Stimulated activated CD4-positive, alpha-beta T cell treated with anti-CD3 and anti-CD28 coated beads, Interleukin-12 subunit alpha, Interleukin-12 subunit beta, amount 100 ng/mL, for 48 hours (primary cell): ENCODE measurements at places on chromosomes 1 and 21.
A peak's percentile ranks its signal among the peaks of the same experiment; 100 is the strongest.

GRCh38 chr1:228459091-228459993, 27.8 kb upstream of the RNF187 start:
- DNase-seq: peak; percentile 45

DNA sequence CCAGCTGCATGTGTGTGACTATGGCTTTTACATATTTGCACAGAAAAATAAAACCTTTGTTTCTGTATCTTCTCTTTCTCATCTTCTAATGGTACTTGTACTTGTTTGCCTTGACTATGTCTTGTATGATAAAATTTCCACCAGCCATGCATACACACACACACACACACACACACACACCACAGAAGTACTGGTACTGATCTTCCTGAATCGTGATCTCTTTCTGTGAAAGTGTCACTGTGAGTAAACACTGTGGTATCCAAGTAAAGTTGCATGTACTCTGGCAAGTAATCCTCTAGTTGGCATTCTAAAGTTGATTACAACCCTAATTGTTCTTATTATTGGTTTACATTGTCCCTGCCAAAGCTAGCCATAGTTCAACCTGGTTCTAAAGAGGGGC, 176.7 kb downstream of the CRB1 start:
- no peak for DNase-seq

DNA sequence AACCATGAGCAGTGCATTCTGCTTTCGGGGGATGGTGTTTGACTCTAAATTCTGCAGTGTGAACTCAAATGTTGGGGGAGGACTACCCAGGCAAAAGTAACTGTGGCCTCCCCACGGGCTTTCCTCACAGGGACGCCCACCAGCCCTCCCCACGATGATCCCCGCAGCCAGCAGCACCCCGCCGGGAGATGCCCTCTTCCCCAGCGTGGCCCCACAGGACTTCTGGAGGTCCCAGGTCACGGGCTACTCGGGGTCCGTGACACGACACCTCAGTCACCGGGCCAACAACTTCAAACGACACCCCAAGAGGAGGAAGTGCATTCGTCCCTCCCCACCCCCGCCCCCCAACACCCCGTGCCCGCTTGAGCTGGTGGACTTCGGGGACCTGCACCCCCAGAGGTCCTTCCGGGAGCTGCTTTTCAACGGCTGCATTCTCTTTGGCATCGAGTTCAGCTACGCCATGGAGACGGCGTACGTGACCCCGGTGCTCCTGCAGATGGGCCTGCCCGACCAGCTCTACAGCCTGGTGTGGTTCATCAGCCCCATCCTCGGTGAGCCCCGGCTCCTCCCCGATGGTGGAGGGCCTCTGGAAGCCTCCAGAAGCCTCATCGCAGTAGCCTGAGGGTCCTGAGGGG, 6.4 kb downstream of the SLC45A1 start:
- DNase-seq: no peak

DNA sequence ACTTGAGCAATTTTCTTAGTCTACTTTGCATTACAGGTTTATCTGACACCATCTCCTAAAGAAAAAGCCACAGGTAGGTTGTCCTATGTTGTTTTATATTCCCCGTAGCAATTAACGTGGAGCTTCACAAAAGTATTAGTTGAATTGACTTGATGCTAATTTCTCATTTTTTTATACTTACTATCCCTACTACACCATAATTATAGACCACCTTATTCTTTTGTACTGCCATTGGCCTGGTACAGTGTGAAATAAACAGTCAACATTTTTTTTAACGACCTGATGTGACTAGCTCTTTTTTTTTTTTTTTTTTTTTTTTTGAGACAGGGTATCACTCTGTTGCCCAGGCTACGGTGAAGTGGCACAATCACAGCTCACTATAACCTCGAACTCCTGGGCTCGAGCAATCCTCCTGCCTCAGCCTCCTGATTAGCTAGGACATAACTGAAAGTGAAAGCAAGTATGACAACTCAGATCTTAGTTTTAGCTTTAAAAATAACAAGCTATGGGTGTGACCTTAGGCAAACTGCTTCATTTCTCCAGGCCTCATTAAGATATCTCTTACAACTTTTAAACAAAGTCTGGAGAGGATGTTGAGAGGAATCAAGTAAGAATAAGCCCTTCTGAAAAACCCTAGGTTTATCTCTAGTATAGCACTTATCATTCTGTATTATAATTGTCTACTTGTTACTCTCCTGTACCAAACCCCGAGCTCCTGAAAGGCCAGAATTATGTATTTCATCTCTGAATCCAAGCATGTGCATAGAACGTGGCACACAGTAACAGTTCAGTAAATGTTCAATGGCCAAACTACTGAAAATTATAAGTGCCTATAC, 49.5 kb downstream of the LUZP1 start:
- no peak for DNase-seq

GRCh38 chr1:83794384-83794783, 204.5 kb downstream of the TTLL7 start:
- DNase-seq: no peak

- DNase-seq: no peak
Measured at GRCh38 chr1:100769906-100770646, 50.5 kb downstream of the VCAM1 start.

- no peak for DNase-seq
Measured at GRCh38 chr1:27036718-27037117, 24.1 kb upstream of the TENT5B start.

DNA sequence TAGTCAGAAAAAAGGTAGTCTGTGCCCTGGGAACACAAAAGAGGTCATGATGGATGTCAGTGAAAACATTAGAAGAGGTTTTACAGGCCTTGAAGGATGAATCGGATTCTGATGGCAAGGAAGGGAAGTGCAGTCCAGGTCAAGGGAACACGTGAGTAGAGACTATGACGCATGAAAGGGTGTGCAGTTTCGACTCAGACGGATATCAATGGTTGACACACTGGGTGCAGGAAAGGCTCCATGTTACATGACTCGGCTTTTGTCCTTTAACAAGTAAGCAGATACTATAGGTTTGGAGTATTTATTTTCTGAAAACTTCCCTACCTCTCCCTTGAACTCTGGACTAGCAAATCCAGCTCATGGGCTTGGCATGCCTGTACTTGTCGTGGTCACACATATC, 55.3 kb downstream of the SEC16B start:
- no peak for DNase-seq

- DNase-seq: no peak
Measured at GRCh38 chr1:200038981-200039848, 11.7 kb downstream of the NR5A2 start.

GRCh38 chr1:202235856-202236837, 42.5 kb downstream of the LGR6 start:
- DNase-seq: peak; percentile 67

DNA sequence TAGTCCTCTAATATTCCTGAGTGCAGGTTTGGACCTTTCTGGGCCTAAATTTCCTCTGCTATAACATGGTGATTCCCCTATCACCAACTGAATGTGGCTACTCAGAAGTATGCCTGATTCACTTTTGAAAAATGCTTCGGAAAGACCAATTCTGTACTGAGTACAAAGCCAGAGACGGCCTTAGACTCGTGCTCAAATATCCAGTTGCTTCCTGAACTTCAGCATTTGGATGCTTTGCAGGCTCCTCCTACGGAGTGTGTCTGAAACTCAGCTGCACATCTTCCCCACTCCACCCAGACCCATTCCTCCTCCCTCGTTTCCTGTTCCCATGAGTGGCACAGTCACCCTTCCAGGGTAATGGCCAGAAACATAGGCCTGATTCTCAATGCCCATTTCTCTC, 98.4 kb upstream of the GADD45A start:
- DNase-seq: no peak

GRCh38 chr1:42807056-42807668, 9.8 kb upstream of the ERMAP start:
- DNase-seq: no peak

DNA sequence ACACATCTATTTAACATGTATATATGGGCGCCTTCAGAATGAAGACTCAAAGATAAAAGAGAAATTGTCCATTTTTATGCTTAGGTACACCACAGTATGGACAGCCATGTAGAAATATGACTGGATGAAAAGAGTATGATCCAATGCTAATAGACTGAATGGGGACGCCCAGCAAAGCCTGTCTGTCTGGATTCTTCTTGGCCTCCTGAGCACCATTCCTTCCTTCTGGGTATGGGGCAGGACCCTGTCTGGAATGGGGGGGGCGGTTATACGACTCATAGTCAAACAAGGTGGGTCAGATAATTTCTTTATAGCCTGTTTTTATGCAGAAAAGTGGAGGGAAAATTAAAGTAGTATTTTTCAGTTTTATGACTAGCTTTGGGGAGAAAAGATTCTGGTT, 81.2 kb upstream of the ABCD3 start:
- no peak for DNase-seq

DNA sequence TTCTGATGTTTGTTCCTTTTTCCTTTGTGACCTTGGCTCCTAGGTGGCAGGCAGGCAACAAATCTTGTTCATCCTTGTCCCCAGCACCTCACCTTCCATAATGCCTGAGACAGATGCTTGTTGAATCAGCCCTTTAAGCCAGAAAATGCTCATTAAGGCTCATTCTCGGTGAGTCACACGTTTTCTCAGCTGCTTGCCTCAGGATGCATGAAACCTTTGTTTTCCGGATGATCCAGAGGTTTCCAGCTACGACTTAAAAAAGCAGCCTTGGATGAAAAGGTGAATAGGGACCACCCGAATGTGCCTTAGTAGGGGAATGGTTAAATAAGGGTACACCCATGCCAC, 4.6 kb upstream of the ATP13A2 start:
- no peak for DNase-seq
